ENCODE measurements at places on chromosomes 16 and 17. TPM values are rescaled to one million over a fixed set of nuclear protein-coding genes. Genes with fewer than 3 reads are reported as not detected.
A peak's percentile ranks its signal among the peaks of the same experiment; 100 is the strongest.

The SLFN11 gene
- 107 TPM for total RNA-seq

The CEP295NL gene
- 16.7 TPM for total RNA-seq

DNA sequence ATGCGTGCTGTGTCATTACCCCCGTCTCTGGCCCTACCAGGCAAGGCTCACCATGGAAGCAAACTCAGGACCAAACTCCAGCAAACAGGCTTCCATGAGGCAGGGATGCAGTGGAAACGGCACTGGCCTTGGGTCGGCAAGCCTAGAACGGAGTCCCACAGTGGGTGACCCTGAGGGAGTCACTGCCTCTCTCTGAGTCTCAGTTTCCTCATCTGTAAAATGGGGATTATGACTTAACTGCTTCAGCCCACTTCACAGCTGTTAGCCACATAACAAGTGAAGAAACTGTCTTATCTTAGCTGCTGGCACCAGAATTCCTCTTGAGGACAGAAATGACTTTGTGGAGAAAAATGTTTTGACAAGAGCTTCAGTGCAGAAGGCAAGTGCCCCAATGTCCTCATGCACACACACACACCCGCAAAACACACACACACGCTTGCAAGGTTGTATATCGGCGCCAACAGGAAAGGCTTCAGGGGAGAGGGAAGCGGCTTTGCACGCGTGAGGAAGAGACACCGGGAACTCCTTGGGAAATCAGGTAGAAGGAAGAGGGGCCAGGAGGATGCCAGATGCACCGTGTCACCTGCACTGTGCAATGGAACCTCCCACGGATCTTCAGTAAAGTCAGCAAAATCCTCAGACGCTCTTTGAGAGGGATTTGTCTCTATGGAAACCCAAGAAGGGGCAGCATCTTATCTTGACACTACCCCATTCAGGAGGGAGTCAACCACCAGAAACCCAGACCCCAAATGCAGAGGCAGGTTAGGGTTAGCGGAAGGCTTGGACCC, 53.7 kb downstream of the GSG1L start:
- DNase-seq, result no peak

- DNase-seq, result peak; percentile 95
Measured at GRCh38 chr17:45218895-45219661, 2.6 kb upstream of the FMNL1 start.

GRCh38 chr17:42456223-42457106, 2.2 kb upstream of the ATP6V0A1 start:
- no peak for DNase-seq

- no peak for DNase-seq
Measured at GRCh38 chr17:71434716-71435115, 686.1 kb upstream of the SOX9 start.

GRCh38 chr17:13986855-13987254, 82.4 kb upstream of the COX10 start:
- no peak for DNase-seq

- no peak for DNase-seq
Measured at GRCh38 chr16:11824362-11824761, 27.0 kb downstream of the RSL1D1 start.

GRCh38 chr17:48503747-48504146, 27.1 kb downstream of the HOXB1 start:
- no peak for DNase-seq
